ENCODE measurements at places on chromosomes 11 and 22.
A peak's percentile ranks its signal among the peaks of the same experiment; 100 is the strongest.

DNA sequence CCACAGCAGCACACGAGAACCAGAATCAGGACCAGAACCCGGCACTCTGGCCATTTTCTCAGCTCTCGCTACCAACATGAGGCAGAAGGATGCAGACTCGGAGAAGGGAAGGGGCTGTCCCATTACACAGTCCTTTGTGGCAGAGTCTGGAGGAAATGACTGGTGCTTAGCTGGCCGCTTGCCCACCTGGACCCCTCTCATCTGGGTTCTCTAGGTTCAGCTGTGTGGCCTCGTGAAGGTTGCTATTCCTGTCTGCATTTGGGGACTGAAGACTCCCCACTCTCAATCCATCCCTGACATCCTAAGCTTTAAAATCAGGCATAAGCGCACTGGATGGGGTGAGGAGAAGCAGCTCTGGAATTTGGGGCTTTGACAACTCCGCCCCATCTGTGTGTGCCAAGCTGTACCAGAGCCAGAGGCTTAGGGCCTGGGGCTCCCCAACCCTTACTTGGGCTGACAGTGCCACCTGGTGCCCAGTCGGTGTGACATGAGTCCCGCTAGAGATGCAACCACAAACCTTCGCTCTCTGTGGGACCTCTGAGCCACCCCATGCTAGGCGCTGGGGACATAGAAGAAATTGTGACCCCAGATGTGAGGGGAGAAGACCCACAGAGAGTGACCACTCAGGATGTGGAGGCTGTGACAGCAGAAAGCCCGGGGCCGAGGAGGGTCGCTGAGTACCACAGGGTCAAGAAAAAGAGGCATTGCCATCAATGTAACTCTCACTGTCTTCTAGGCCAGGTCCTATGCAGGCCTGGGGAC is 35.8 kb upstream of the FCHSD2 start:
- peak; percentile 84 for DNase-seq

- DNase-seq, result no peak
Observed at GRCh38 chr11:19803506-19803998, 90.9 kb downstream of the NAV2 start.

GRCh38 chr22:48627203-48627602 is 1200.5 kb downstream of the BRD1 start:
- no peak for DNase-seq

- DNase-seq, result no peak
Observed at GRCh38 chr11:59729834-59730233, 16.2 kb upstream of the OR10V1 start.

DNA sequence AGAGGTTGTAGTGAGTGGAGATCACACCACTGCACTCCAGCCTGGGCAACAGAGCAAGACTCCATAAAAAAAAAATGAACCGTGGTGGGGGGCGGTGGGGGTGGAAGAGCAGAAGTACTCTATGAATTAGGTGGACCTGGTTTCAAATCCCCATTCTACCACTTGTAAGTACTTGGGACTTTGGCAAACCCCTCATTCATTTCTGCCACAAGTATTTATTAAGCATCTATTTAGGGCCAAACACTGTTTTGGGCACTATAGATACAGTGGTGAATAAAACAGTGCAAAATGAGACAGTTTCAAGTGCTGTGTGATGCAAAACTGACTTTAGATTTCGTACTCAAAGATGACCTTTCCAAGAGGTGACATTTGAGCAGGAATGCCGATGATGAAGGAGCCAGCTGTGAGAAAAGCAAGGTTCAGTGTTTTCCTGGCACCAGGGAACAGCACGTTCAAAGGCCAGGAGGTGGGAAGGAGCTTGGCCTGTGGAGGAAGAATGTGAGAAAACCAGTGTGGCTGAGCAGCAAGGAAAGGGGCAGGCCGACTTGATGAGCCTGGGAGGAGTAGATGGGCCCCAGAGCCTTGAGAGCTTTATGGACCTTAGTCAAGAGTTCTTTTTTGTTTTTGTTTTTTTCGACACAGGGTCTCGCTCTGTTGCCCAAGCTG is 1.4 kb upstream of the TMEM134 start:
- DNase-seq, result no peak

GRCh38 chr22:18001040-18001893 is 23.1 kb downstream of the MICAL3 start:
- DNase-seq, result peak; percentile 98

GRCh38 chr22:23685205-23685784 is 5.5 kb upstream of the RGL4 start:
- no peak for DNase-seq

GRCh38 chr22:20439556-20439927 is 1.9 kb upstream of the SCARF2 start:
- DNase-seq, result no peak

DNA sequence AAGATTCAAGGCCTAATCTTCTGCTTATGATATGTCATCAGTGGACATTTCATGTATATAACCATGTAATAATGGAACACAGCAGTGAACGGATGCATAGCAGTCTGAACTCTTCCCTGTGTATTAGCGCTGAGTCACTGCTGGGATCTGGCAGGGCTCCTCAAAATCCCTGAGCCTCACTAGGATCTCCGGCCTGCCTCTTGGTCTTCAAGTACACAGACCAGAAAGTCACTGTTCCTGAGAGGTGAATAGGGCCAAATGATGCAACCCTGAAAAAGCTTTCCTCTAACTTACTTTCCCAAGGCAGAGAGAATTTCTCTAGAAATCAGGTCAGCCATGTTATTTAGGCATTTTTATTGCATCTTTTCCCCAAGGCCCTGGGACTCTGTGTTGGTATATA is 35.0 kb downstream of the POU2AF1 start:
- no peak for DNase-seq

GRCh38 chr11:30424844-30425243 is 101.9 kb downstream of the ARL14EP start:
- no peak for DNase-seq

- DNase-seq, result peak; percentile 94
Observed at GRCh38 chr11:94973099-94973968, at the start of the genes CWC15 and KDM4D. TSS of gene CWC15 (minus strand) at chr11:94973556. CDS start at chr11:94972185, 1,371 bp downstream. TSS of gene KDM4D (plus strand) at chr11:94973709. CDS start at chr11:94997373, 23,664 bp downstream.

DNA sequence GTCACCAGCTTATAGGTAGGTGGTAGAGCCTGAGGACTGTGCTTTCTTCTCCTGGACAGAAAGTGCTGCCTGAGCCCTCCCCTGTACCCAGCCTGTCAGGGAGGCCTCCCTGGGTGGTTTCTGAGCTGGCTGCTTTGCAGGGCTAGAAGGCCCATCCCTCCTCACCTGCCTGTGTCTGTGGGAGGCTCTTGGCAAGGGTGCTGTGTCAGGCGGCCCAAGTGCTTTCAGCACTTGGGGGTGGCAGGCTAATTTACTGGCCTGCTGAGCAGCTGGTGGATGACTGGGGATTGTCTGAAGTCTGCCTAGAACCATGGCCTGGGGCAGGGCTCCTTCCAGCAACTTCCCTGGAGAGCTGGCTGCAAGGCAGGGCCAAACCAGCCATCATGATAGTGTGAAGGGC is 139.0 kb upstream of the NAV2 start:
- DNase-seq, result no peak

DNA sequence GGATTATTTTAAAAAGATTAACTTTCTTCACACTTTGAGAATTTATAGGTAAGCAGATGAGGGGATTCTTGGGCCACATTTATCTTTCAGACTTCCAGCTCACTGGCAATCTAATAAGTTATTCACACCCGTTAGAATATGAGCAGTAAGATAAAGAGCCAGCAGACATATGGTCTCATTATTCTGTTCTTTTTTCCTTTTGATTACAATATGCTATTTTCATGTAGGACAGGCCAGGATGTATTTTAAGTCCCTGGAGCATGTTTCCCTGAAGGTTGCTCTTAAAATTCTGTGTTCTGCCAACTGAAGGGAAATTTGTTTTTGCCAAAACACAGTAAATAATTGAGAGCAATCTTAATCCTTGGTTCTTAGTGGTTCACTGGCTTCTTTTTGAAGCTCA is 22.2 kb downstream of the PDHX start:
- DNase-seq, result no peak

DNA sequence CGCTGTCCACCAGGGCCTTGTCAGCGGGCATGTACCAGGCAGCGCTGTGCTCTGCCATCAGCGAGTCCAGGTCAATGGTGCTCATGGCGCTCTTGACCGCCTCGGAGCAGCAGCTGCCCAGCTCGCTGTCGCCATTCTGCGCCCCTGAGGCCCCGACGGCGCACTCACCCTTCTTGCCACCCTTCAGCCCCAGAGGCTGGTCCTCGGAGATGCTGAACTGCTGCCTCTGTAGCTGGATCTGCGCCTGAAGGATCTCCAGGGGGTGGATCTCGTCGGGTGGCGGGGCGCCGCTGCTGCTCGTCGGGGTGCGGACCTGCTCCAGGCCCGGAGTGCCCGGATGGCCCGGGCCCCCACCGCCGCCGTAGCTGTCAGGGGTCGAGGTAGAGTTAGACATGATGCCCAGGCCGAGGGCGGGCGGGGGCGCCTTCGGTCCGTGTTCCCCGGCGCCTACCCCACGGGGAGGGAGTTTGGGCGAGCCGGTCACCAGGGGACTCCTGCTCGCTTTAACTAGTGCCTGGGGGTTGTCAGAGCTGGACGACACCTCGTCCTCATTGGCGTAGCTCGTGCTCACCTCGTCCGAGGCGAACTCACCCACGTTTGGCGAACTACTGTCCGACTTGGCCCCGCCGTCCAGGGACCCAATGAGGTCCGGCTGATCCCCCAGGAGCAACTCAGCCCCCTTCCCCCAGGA is 4.6 kb downstream of the MN1 start:
- no peak for DNase-seq

GRCh38 chr11:75383246-75383645 is 16.1 kb upstream of the RPS3 start:
- DNase-seq, result no peak

DNA sequence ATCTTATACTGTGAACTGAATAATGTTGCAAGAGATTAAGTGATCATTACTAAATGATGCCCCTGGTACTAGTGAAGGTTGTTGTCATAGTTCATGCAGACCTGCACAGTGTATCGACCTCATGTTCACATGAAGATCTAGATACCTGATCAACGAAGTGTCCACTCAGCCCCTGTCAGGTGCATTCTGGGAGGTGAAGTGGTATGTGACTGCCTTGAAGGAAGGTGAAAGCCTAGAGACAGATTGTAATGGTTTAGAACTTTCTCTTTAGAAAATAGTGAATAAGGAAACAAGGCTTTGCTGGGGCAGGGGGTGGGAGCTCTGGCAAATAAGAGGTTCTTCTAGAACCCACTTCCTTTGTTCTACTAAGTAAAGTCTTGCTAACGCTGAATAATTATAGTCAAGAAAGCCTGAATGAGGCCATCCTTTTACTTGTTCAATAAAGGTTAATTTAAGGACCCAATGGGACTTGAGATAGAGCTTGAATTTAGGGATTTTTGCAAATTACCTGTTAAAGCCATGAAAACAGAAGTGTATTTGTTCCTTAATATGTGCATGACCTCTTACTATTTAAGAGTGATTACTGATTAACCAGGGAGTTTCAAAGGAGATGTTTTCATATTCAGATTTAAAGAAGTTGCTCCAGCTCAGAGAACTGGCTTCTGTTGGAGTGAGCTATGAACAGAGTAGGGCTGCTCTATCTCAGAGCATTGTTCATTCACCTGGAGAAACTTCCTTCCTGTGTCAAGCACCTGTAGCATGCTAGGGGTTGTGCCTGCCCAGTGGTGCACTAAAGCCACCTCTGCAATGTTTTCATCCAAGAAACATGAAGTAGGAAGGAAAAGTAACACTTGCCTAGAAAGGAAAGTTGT is 45.3 kb downstream of the C22orf31 start:
- no peak for DNase-seq

- DNase-seq, result no peak
Observed at GRCh38 chr11:67577951-67578350, 5.7 kb upstream of the GSTP1 start.

DNA sequence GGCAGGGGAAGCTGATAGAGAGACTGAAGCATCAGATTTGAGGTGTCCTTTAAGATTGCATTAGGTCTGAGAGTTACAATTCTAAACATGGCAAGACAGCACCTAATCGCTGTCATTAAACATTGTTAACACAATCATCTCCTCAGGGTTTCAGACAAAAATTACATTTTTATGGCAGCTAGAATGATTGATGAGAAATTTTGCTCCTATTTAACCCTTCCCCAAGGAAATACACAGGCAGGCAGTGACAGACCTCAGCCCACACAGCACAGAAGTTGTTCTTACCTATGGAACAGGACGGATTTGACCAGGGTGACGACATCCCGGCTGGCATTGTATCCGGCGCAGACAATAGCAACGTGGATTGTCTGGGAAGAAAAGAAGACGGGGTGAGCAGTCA is 294.3 kb downstream of the LARGE1 start:
- DNase-seq, result no peak

DNA sequence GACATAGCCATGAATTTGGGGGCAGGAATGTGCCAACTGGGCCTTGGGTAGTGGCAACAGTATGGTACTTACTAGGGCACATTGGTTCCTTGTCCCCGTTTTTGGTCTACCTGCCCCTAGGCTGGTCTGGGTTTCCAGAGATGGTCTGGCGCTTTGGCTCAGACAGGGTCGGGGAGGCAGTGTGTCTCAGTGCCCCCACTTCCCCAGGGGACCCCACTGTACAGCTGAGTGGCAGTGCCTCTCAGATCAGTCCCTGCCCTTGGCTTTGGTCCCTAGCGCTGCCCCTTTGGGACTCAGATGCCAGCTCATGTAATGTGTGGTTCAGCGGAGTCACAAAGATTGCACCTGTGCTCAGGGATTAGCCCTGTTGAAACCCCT is 3.3 kb downstream of the RIC8A start:
- no peak for DNase-seq

- DNase-seq, result peak; percentile 9
Observed at GRCh38 chr11:12625438-12626071, 48.7 kb upstream of the TEAD1 start.

GRCh38 chr11:19294444-19294843 is 53.7 kb upstream of the E2F8 start:
- no peak for DNase-seq

GRCh38 chr22:26985931-26986782 is 328.8 kb downstream of the MIAT start:
- DNase-seq, result no peak

- DNase-seq, result no peak
Observed at GRCh38 chr11:299081-299891, at the start of gene IFITM5. TSS of gene IFITM5 (minus strand) at chr11:299526. CDS start at chr11:299490, 36 bp downstream.

DNA sequence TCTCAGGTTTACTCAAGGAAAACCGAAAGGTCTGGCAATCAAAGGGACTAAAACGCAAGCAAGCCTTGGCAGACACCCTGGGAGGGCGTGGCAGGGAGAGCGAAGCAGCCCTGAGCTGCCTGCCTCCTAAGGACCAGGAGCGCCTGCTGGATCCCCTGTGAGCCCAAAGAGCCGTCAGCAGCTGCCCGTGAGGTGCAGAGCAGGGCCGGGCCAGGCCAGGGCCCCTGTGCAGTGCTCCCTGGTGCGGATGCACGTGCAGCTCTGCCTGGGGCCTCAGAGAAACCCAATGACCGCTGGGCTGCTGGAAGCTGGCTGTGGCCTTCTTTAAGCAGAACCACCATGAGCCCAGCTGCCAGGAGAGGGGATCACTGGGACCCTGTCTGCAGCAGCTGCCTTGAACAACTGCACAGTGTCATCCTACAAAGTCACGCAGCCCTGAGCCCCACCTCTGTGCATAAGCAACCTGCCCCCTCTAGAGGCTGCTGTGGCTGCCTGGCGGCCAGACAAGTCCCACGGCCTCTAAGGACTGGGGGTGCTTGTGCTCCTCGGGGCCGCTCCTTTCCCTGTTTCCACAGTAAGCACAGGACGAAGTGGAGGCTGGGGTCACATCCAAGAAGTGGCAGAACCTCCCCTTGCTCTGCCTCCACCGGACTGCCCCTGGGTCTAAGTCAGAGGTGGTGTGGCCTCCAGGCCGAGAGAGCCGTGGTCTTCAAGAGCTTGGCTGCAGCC is 29.1 kb upstream of the COMT start:
- DNase-seq, result no peak

All from hematopoietic multipotent progenitor cell (in vitro differentiated cells).